ENCODE measurements at places on chromosomes 5 and 9.
A peak's percentile ranks its signal among the peaks of the same experiment; 100 is the strongest.

GRCh38 chr5:72363166-72363802, 43.1 kb downstream of the PTCD2 start:
- peaks cover 34% of the 10 kb centered on the region for H3K36me3 ChIP-seq
- no peak overlapping the region for H3K4me3 ChIP-seq
- H3K27ac ChIP-seq: no peak overlapping the region
- H3K27me3 ChIP-seq: no peaks in the 10 kb centered on the region
- no peak for DNase-seq

DNA sequence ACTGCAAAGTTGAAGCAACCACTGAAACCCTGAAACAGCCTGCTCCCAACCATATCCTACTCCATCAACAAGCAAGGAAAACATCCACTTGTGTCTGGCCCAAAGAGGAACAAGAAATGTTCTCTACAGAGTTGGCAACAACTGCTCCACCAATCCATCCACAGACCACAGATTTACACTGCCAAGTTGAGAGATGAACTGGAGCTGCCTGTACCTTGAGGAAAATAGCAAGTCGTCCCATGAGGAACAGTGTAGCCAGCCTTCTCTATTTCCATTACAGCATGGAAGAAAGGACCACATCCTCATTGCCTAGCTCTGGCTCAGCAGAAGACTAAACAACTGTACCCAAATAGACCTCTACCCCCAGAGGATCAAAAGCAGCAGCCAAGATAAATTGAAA, 60.4 kb downstream of the DEPDC1B start:
- H3K36me3 ChIP-seq: peaks cover 83% of the 10 kb centered on the region
- no peaks in the 10 kb centered on the region for H3K27me3 ChIP-seq
- H3K4me1 ChIP-seq: no peaks in the 10 kb centered on the region
- no peak for DNase-seq

GRCh38 chr5:174412941-174413340, 311.4 kb upstream of the MSX2 start:
- no peak for DNase-seq
- no peaks in the 10 kb centered on the region for H3K36me3 ChIP-seq

GRCh38 chr9:100066539-100066938, 32.3 kb downstream of the ERP44 start:
- no peaks in the 10 kb centered on the region for H3K36me3 ChIP-seq
- H3K4me3 ChIP-seq: no peak overlapping the region
- H3K27me3 ChIP-seq: no peaks in the 10 kb centered on the region
- peak; percentile 51 for DNase-seq

GRCh38 chr9:136122425-136123383, 4.0 kb upstream of the TMEM250 start:
- H3K27ac ChIP-seq: no peak overlapping the region
- no peaks in the 10 kb centered on the region for H3K27me3 ChIP-seq
- DNase-seq: peak; percentile 67
- no peaks in the 10 kb centered on the region for H3K36me3 ChIP-seq

- no peaks in the 10 kb centered on the region for H3K4me1 ChIP-seq
- no peak overlapping the region for H3K4me3 ChIP-seq
- H3K36me3 ChIP-seq: no peaks in the 10 kb centered on the region
- H3K27ac ChIP-seq: no peak overlapping the region
- no peaks in the 10 kb centered on the region for H3K27me3 ChIP-seq
Measured at GRCh38 chr9:93172666-93173364, 11.1 kb upstream of the WNK2 start.

DNA sequence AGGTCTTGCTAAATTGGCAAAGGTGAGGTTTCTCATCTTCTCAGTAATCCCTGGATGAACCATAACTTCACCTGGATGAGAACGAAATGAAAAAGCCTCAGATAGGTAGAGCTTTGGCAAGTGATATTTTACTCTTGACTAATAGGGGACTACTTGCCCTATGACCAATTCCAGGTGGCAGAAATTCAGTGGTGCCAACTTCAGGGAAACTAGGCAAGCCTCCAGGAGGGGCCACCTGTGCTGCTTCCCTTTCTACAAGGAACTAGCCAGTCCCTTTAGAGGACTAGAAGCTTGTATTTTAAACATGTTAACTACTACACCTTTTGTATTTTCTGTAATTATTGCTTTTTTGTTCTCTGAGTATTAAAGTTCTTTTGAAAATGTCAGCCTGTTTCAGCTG, 169.0 kb upstream of the GRIA1 start:
- no peak overlapping the region for H3K4me3 ChIP-seq
- no peak overlapping the region for H3K27ac ChIP-seq
- no peaks in the 10 kb centered on the region for H3K36me3 ChIP-seq
- H3K27me3 ChIP-seq: no peaks in the 10 kb centered on the region

GRCh38 chr5:116930616-116931015, 356.0 kb upstream of the SEMA6A start:
- H3K36me3 ChIP-seq: no peaks in the 10 kb centered on the region
- H3K27ac ChIP-seq: no peak overlapping the region
- no peaks in the 10 kb centered on the region for H3K27me3 ChIP-seq
- no peak for DNase-seq
- no peak overlapping the region for H3K4me3 ChIP-seq
- H3K4me1 ChIP-seq: no peaks in the 10 kb centered on the region

- H3K4me1 ChIP-seq: no peaks in the 10 kb centered on the region
- H3K36me3 ChIP-seq: no peaks in the 10 kb centered on the region
- H3K27ac ChIP-seq: no peak overlapping the region
- H3K27me3 ChIP-seq: peaks cover 3% of the 10 kb centered on the region
- no peak overlapping the region for H3K4me3 ChIP-seq
Measured at GRCh38 chr5:170389550-170389892, 354 bp upstream of the KCNMB1 start.

DNA sequence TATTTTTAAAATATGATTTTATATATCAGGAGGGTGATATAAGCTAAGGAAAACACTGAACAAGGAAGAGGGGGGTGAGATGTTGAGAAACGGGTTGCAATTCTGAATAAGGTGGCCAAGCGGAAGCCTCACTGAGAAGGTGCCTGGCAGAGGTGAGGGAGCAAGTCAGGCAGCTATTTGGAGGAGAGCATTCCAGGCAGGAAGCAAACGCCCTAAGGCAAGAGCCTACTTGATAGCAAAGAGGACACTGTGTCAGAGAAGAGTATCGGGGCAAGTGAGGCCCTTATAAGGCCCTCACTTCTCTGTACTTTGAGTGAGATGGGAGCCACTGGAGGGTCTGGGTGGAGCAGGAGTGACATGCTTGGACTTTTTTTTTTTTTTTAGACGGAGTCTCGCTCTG, 8.0 kb upstream of the CTNNA1 start:
- H3K36me3 ChIP-seq: no peaks in the 10 kb centered on the region
- H3K4me3 ChIP-seq: no peak overlapping the region
- no peaks in the 10 kb centered on the region for H3K27me3 ChIP-seq
- no peak for DNase-seq

DNA sequence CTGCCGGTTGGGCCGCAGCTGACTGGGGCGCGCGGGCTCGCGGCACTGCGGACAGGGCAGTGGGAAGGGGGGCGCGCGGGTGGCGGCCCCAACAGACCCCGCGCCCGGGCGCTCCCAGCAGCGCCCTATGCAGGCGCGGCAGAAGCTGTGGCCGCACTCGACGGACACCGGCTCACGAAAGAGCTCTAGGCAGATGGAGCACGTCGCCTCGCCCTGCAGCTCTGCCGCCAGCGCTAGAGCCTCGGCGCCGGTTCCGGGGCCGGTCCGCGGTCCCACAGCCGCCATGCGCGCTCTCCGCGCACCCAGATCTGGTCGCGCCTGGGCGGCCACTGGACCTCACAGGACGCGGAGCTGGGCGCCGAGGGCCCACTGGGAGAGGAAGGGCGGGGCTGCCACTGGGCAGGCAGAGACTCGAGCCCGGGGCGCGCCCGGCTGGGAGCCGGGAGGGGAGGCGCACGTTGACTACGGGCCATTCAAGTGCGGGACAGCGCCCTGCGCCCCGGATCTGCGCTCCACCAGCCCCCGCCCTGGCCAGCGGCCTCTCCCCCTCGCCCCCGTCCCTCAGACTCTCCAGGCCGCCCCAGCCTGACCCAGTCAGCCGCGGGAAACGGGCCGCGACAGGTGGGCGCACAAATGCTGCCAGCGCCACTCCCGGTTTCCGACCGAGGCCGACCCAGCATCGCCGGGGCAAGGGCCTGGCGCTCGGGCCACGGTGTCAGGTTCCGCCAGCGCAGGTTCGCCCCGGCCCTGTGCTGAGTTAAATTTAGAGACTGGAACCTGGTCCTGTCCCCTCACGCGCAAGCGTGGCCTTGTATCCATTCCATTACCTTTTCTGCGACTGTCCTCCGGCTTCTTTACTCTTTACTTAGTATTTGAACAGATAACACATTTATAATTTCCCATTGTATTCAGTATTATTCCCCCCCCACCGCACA, at the start of gene TRIM7:
TSS of gene TRIM7 (minus strand) at position 371 of the 935 bp plus-strand sequence. CDS start at position 285, 86 bp downstream.
- peak within 1 kb of the TSS; percentile 8 for H3K4me3 ChIP-seq
- H3K27me3 ChIP-seq: peaks cover 38% of the 10 kb centered on the region
- no peaks in the 10 kb centered on the region for H3K36me3 ChIP-seq
- H3K27ac ChIP-seq: no peak within 1 kb of the TSS
- DNase-seq: no peak
- H3K4me1 ChIP-seq: peaks cover 49% of the 10 kb centered on the region

DNA sequence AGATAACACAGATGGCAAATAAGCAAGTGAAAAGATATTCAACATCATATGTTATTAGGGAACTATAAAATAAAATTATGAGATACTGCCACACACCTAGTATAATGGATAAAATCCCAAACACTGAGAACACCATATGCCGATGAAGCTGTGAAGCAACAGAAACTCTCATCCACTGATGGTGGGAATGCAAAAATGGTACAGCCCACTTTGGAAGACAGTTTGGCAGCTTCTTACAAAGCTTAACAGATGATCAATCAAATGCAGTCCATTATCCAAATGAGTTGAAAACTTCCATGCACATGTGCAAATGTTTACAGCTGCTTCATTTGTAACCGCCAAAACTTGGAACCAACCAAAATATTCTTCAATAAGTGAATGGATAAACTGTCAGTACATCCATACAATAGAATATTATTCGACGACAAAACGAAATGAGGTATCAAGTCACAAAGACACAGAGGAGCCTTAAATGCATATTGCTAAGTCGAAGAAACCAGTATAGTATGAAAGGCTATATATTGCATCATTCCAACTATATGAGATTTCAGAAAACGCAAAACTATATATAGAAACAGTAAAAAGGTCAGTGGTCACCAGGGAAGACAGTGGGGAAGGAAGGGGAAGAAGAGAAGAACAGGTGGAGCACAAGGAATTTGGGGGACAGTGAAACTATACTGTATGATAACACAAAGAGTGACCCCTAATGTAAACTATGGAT, 14.9 kb downstream of the PFDN1 start:
- DNase-seq: no peak
- peaks cover 2% of the 10 kb centered on the region for H3K4me1 ChIP-seq
- H3K36me3 ChIP-seq: no peaks in the 10 kb centered on the region

- H3K4me1 ChIP-seq: no peaks in the 10 kb centered on the region
- no peak for DNase-seq
- H3K27ac ChIP-seq: no peak overlapping the region
- H3K27me3 ChIP-seq: no peaks in the 10 kb centered on the region
- no peak overlapping the region for H3K4me3 ChIP-seq
Measured at GRCh38 chr9:132690696-132691095, 20.4 kb downstream of the GTF3C4 start.

GRCh38 chr9:130183133-130183762, 11.0 kb downstream of the NCS1 start:
- H3K27ac ChIP-seq: no peak overlapping the region
- no peaks in the 10 kb centered on the region for H3K4me1 ChIP-seq
- no peak overlapping the region for H3K4me3 ChIP-seq
- no peak for DNase-seq
- H3K36me3 ChIP-seq: no peaks in the 10 kb centered on the region

DNA sequence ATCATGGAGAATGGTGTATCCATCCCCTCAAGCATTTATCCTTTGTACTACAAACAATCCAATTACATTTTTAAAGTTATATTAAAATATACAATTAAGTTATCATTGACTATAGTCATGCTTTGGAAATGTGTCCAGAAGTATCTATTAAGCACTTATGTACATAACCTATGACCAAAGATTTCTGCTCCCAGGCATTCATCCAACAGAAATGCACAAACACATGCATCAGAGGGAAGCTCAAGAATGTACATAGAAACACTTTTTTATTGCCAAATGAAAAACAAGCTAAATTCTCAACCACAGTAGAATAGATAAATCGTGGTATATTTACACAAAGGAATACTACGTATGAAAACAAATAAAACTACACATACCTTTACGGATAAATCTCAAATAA, 700.5 kb upstream of the ZNF608 start:
- H3K27ac ChIP-seq: no peak overlapping the region
- H3K27me3 ChIP-seq: no peaks in the 10 kb centered on the region
- H3K4me1 ChIP-seq: no peaks in the 10 kb centered on the region
- H3K4me3 ChIP-seq: no peak overlapping the region
- no peak for DNase-seq
- no peaks in the 10 kb centered on the region for H3K36me3 ChIP-seq

GRCh38 chr5:107900721-107901120, 230.0 kb upstream of the EFNA5 start:
- H3K4me1 ChIP-seq: no peaks in the 10 kb centered on the region
- H3K27me3 ChIP-seq: no peaks in the 10 kb centered on the region
- H3K4me3 ChIP-seq: no peak overlapping the region
- no peak for DNase-seq

- no peak overlapping the region for H3K4me3 ChIP-seq
- no peaks in the 10 kb centered on the region for H3K36me3 ChIP-seq
- DNase-seq: no peak
- no peak overlapping the region for H3K27ac ChIP-seq
Measured at GRCh38 chr5:139646912-139647505, 1.1 kb upstream of the CXXC5 start.

- no peaks in the 10 kb centered on the region for H3K36me3 ChIP-seq
- H3K4me1 ChIP-seq: no peaks in the 10 kb centered on the region
- no peak for DNase-seq
- no peaks in the 10 kb centered on the region for H3K27me3 ChIP-seq
- no peak overlapping the region for H3K4me3 ChIP-seq
Measured at GRCh38 chr5:180099733-180100611, 28.4 kb upstream of the RNF130 start.

DNA sequence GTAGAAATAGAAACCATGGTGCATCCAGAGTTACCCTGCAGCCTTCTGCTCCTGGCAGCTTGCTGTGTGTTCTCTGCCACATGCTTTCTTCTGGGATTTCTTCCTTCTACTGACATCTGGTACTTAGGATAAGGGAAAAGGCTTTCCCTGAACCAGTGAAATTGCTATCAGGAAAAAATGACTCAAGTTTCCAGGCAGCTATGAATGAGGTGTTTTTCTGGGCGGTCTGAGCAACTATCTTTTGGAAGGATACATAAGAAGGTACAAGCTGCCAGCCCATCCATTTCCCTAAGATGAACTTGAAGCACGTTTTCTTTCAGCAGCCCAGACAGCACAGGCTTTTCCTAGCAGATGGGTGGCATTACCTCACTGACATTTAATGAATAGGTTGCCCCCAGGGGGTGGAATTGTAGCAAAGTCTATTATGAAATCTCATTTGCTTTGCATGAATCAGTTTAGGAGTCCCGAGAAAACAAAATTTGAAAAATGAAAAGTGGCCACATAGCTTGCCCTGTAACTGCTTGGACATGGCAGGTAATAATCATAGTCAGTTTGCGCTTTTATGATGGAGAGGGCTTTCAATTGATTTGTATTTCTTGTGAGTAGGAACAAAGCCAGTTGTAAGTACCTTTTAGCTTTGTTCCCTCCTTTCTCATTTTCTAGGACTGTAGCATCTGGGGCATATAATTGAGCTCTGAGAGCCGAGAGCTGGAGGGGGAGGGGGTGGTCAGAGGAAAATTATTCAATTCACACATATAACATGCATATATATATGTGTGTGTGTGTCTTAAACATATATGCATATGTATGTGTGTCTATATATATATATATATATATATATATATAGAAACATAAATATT, 108.5 kb downstream of the C9orf152 start:
- peaks cover 43% of the 10 kb centered on the region for H3K36me3 ChIP-seq
- no peaks in the 10 kb centered on the region for H3K27me3 ChIP-seq
- H3K27ac ChIP-seq: no peak overlapping the region
- H3K4me3 ChIP-seq: no peak overlapping the region
- DNase-seq: no peak

Measured in DND-41 (cell line).